ENCODE measurements at places on chromosomes 13 and 19.

- DNase-seq, result no peak
Observed at GRCh38 chr19:37995346-37995745, 88.3 kb downstream of the SIPA1L3 start.

- no peak for DNase-seq
Observed at GRCh38 chr19:8655340-8655709, 24.9 kb downstream of the NFILZ start.

DNA sequence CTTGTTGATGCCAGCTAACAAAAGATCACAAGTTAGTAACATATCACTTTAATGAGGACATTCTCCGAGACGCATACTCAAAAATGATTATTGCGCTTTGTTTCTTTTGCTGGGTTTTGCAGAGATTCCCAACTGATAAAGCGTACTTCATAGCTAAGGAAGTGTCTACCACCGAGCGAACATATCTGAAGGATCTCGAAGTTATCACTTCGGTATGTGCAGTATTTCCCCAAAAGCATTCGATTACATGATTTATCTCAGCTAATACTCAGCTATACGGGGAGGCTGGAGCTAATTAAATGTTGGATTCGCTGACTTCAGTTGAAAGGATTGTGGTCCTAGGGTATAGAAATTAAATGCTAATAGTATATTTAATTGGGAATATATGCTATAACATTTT is 166.3 kb downstream of the STK24 start:
- no peak for DNase-seq

GRCh38 chr13:42899266-42899665 is 92.8 kb downstream of the EPSTI1 start:
- no peak for DNase-seq

DNA sequence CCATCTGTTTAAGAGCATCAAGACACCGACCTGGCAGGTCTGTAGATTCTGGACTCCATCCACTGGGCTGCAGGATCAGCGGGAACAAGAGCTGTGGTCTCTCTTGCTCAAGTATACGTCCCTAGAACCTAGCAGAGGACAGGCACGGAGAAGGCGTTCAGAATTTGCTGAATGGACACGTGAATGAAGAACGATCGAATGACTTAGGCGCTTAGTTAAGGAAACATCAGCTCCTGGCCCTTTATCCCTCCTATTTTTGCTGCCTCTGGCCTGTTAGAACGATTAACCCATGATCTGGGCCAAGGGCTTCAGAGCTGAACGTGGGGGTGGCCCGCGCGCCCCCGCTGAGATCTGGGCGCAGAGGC is 953 bp downstream of the DZIP1 start:
- no peak for DNase-seq

- DNase-seq, result no peak
Observed at GRCh38 chr13:26584713-26585112, 27.2 kb downstream of the WASF3 start.
